ENCODE measurements at places on chromosomes 13 and 19.

GRCh38 chr13:106796280-106797047 is 228.5 kb upstream of the ARGLU1 start:
- no peak for DNase-seq

DNA sequence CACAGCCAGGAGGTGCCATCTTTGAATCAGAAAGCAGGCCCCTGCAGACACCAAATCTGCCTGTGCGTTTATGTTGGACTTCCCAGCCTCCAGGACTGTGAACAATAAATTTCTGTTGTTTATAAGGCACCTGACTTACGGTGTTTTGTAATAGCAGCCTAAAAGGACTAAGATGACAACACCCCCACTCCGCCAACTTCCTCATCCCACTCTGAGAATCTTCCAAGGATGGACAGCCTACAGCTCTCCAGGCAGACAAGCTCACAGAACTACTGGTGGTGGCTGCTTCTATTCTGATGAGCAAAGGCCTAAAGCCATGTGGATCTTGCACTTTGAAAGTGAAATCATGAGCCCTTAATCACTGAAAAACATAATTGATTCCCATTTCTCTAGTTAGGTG is 449.2 kb downstream of the TSHZ3 start:
- DNase-seq, result no peak

GRCh38 chr19:18114483-18114882 is 16.9 kb downstream of the MAST3 start:
- DNase-seq, result no peak

DNA sequence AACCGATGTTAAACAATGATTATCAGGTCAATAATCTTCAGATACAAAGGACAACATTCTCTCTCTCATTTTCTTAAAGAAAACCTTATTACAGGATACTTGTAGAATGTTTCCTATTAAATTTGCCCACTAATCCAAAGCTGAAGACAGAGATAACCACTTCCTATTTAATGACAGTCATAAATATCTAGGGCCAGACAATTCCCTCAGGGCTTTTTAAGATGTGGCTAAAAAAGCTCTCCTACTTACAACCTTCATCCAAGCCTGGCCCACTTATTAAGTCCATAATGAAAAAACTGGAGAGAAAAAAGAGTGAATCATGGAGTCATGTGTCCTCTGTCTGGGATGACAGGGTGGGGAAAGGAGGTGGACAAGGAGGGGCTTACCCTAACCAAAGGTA is 235.9 kb downstream of the KLF12 start:
- DNase-seq, result no peak

GRCh38 chr13:112106478-112107141 is 39.7 kb downstream of the SOX1 start:
- DNase-seq, result no peak

GRCh38 chr13:75661443-75661842 is 25.3 kb downstream of the LMO7 start:
- no peak for DNase-seq

DNA sequence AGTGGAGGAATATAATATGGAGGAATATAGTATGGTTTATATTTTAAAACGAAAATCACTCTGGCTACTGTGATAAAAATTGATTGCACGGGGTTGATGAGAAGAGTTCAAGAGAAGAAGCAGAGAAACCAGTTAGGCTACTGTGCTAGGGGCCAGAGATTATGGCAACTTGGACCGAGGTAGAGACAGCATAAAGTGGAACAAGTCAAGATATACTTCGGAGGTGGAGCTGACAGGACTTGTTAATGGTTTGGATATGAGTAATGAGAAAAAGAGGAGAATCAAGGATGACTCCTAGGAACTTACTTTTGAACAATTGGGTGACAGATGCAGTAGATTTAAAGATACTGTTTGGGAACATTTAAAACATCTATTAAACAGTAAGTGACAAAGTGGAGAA is 6.6 kb upstream of the WDFY2 start:
- no peak for DNase-seq

GRCh38 chr13:29679396-29680053 is 84.0 kb upstream of the SLC7A1 start:
- no peak for DNase-seq

All from activated CD8-positive, alpha-beta memory T cell treated with anti-CD3 and anti-CD28 coated beads, Interleukin-2, amount 10 ng/mL, durations not matched to agents 7 days and 5 days (primary cell).